NCI-H524 (cell line): ENCODE measurements at places on chromosomes 12 and 14.

DNA sequence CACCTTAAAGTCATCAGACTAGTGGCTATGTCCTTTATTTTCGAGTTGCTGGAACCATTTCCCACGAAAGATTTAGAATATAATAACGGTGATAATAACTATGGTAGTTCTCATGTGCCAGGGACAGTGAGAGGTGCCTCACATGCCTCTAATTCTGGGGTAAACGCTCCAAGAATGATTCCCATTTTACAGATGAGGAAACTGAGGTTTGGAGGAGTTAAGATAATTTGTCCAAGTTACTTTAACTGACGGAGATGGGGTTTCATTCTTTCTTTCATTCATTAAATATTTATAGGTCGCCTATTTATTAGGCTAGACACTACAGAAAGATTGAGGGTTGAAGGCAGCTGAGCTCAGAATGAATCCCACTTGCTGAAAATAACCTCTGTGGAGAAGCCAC lies 30.7 kb upstream of the FOS start:
- DNase-seq: no peak

DNA sequence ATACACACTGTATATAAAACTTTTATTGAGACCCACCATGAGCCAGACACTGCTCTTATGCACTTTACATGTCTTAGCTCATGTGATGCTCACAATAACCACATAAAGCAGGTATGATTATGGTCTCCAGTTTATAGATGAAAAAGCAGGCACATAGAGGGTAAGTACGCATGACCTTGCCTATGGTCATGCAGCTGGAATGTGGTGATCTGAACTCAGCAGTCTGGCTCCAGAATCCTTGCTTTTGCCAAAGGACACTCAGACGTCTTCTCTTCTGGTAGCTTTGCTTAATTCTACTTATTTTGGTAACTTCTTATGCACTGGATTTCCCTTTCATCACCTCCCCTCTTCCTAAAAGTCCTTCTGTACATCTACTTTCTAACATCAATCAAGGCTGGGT lies 103.3 kb upstream of the CRY1 start:
- no peak for DNase-seq

DNA sequence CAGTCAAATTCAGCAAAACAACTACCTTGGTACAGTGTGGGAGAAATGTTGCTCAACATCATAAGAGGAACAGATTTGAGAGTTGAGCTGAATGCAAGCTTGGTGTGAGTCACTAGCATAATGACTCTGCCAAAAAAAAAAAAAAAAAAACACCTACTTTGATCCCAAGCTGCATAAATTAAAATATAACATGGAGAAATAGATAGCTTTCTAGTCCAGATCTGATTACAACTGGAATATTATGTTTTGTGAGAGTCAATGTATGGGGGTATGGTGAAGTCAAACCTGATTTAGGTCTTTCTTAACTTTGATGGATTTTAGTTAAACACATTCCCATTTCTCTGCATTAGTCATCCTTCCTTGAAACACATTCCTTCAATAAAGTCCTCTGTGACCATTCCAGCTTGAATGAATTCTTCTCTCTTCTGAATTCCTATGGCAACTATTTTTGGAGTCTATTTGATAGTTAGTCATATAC lies 188.1 kb downstream of the SLC5A8 start:
- DNase-seq: no peak

- peak; percentile 55 for DNase-seq
These were observed 50.3 kb downstream of the SNAPC1 start for GRCh38 chr14:61812347-61813095.

- DNase-seq: peak; percentile 65
These were observed at the start of gene ORAI1 for GRCh38 chr12:121626087-121626852. TSS of gene ORAI1 (plus strand) at chr12:121626530.

DNA sequence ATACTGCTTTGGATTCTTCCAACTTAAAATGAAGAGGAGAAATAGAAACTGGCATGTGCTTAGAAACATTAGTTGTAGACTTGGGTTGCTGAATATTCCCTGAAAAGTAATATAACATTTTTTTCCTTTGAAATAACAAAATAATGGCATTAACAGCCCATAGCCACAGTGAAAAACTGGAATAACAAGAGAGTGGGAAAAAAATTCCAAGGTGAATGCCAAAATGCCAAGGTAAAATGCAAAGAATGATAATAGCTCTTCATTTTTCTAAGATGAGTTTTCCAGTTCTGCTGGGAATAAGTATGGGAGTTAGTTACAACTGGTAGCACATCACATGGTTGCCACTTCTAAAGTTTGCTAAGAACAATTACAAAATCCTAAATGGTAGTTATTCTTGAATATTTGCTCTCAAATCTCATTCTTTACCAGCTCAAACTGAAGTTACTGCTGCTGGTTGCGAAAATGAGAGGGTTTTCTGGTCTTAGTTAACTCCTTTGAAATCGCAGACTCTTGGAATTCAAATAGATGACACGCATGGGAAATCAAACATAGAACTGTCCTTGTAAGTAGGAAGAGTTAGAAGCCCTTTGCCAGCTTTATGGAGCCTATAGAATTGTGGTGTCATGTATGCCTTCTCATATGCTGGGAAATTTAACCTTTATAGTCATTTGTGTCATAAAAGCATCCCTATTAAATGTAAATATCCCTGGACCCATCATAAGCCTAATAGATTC lies 165.0 kb upstream of the DCN start:
- no peak for DNase-seq

- DNase-seq: no peak
These were observed 78.9 kb downstream of the NCOR2 start for GRCh38 chr12:124488520-124488919.

- no peak for DNase-seq
These were observed 718.1 kb downstream of the DIO2 start for GRCh38 chr14:79493081-79493645.

DNA sequence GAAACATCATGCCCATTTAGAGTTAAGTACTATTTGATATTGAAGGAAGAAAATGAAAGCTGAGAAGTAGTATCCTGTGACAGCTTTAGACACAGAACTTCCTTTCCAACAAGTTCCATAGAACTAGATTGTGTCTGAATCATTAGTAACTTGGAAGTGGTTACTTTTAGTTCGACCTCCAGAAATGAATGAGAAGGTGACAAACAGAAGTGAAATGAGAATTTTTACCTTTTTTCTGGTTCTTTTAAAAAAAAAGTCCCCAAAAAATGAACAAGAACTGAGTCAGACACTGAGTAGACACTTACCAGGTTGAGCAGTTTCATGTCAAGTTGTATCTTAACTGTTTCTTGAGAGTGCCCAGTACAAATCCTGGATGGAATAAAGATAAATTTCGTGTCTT lies 3.0 kb downstream of the ATP6V0A2 start:
- DNase-seq: no peak

DNA sequence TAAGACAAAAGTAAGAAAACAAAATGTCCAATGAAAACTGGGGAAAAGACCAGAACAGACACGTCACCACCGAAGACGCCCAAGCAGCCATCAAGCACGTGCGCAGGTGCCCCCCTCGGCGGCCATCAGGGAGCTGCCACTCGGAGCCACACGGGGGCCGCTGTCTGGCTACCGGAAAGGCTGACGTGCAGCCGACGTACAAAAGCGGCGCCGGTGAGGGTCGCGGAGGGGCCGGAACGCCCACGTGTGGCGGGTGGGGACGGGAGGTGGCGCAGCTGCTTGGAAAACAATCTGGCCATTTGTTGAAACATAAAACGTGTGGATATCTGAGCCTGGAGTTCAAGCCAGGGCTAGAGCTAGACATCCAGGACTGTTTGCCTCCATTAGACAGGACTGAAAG lies 60.7 kb downstream of the GALNT9 start:
- no peak for DNase-seq

GRCh38 chr14:81206115-81206514 lies 14.6 kb downstream of the GTF2A1 start:
- DNase-seq: no peak

- peak; percentile 26 for DNase-seq
These were observed 233.6 kb downstream of the MED13L start for GRCh38 chr12:116043659-116044535.
